ENCODE measurements at places on chromosomes 6 and 20. TPM values are rescaled to one million over a fixed set of nuclear protein-coding genes. Genes with fewer than 3 reads are reported as not detected.
A peak's percentile ranks its signal among the peaks of the same experiment; 100 is the strongest.

HEY2 gene
- not detected for total RNA-seq

FLOT1 gene
- total RNA-seq: 168 TPM

METTL24 gene
- not detected for total RNA-seq

HLA-DOB gene
- not detected for total RNA-seq

KIF13A gene
- 51.2 TPM for total RNA-seq

FABP7 gene
- total RNA-seq: not detected

NKAIN2 gene
- 0.37 TPM for total RNA-seq

SNAP91 gene
- not detected for total RNA-seq

CCN6 gene
- total RNA-seq: not detected

OPRM1 gene
- not detected for total RNA-seq

CALHM4 gene
- total RNA-seq: not detected

DNA sequence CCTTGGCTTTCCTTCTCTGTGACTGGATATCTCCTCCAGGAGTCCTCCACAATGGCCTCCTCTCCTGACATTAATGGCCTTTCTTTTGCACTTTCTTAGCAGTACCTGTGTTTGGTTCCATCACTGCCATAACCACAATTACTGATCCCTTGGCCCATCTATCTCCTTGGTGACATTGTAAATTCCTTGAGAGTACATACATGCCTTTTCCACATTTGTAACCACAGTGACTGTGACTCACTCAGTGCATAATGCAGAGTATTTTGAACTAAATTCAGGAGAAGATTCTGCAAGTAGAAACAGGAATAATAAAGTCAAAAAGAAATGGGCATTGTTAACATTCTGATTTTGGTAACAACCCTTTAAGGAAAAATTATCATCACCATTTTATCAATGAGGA lies 197.2 kb upstream of the SOX4 start:
- DNase-seq: peak; percentile 55

DNA sequence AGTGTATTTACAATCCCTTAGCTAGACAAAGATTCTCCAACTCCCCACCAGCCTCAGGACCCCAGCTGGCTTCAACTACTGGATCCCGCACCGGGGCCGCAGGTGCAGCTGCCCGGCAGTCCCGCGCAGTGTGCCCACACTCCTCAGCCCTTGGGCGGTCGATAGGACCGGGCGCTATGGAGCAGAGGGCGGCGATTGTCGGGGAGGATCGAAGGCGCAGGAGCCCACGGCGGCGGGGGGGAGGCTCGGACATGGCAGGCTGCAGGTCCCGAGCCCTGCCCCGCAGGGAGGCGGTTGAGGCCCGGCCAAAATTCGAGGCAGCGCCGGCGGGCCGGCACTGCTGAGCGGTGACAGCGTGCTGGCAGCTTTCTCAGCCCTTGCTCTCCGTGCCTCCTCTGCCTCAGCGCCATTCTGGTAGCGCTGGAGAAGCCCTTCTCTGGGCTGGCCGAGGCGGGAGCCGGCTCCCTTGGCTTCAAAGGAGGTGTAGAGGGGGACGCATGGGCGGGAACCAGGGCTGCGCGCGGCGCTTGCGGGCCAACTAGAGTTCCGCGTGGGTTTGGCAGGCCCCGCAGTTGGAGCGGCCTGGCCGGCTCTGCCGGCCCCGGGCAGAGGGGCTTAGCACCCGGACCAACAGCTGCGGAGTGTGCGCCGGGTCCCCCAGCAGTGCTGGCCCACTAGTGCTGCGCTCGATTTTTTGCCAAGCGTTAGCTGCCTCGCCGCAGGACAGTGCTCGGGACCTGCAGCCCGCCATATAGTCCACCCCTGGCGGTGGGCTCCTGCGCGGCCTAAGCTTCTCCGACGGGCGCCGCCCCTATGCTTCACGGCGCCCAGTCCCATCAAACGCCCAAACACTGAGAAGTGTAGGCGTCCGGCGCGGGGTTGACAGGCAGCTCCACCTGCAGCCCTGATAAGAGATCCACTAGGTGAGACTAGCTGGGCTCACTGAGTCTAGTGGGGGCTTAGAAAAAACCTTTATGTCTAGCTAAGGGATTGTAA lies 32.4 kb upstream of the KIF13A start:
- DNase-seq: no peak

GRCh38 chr6:168828035-168828434 lies 387.1 kb downstream of the SMOC2 start:
- no peak for DNase-seq

- no peak for DNase-seq
Measured at GRCh38 chr6:50819466-50819903, 814 bp downstream of the TFAP2B start.

DNA sequence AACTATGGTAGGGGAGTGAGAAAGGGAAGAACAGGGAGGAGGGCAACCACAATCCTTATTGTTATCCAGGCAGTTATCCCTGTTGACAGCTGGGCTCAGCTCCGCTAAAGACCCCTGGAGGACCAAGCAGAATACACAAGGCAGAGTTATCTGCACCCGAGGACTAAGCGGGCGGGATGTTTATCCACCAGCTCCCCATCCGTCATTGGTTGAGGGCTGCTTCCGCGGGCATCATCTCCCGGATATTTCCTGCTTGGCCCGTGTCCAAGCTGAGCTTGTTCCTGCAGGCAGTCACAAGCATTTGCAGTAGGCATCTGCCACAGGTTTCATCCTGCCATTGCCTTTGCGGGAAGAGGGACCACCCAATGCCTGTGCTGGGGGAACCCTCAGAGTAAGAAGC lies 102.1 kb downstream of the DLGAP4 start:
- DNase-seq: no peak

GRCh38 chr6:140824595-140824994 lies 1308.1 kb upstream of the GJE1 start:
- DNase-seq: no peak

DNA sequence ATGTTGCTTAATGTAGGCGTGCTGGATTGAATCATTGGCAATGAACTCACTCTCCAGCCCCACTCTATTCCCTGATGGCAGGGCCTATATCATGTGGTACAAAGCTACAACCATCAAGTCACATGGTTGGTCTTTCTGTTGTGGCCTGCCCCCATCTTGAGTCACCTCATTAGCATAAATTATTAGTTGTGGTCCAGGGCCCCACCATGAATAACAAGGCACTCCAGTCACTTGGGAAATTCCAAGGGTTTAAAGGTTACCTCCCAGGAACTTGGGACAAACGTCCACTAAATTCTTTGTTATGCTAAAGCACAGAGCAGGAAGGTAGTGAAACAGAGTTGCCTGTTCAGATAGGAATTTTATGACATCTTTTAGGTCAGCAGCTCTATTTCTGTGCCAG lies 193.7 kb downstream of the SLC35F1 start:
- DNase-seq: no peak

GRCh38 chr20:21562656-21563055 lies 48.8 kb upstream of the NKX2-2 start:
- DNase-seq: no peak

DNA sequence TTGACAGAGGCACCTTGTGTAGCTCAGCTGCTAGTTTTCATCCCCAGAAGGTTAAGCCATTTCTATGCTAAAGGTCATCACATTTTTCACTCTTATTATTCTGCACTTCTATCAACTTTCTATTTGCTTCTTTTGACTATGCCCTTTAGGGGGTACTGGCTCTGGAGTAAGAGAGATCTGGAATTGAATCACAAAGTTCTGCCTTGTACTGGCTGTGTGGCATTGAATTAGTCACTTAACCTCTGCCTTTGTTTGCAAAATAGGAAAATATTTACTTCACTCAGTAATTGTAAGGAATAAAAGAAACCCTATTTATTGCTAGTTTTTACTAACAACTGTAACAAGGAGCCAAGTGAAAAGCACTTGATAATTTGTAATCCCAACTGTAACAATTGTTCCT lies 56.8 kb upstream of the MTRF1L start:
- DNase-seq: no peak

DNA sequence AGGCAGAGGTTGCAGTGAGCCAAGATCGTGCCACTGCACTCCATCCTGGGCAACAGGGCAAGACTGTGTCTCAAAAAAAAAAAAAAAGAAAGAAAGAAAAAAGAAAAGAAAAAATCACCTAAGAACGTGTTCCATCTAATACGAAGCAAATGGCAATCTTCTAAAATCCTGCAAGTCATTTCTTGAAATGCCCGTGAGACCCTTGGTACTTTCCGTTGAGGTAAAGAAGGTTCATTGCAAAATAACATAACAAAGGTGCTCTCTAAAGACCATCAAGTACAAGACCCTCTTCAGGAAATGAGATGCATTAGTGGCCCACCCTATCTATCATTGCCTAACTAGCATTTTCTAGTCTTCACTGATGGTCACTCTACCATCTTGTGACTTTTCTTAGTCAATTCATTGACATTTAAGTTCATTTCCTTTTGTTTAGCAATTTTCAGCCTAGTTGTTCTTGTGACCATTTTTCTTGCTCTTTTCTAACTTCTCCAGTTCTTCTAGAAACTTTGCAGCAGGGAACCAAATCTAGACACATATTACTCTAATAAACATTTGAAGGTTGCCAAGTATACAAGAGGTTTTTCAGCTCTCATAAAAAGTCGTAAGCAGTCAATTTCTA lies 14.0 kb downstream of the MBOAT1 start:
- DNase-seq: no peak

GRCh38 chr20:45765307-45765875 lies 26.3 kb downstream of the WFDC3 start:
- no peak for DNase-seq

GRCh38 chr20:11970243-11970836 lies 52.6 kb downstream of the BTBD3 start:
- no peak for DNase-seq

DNA sequence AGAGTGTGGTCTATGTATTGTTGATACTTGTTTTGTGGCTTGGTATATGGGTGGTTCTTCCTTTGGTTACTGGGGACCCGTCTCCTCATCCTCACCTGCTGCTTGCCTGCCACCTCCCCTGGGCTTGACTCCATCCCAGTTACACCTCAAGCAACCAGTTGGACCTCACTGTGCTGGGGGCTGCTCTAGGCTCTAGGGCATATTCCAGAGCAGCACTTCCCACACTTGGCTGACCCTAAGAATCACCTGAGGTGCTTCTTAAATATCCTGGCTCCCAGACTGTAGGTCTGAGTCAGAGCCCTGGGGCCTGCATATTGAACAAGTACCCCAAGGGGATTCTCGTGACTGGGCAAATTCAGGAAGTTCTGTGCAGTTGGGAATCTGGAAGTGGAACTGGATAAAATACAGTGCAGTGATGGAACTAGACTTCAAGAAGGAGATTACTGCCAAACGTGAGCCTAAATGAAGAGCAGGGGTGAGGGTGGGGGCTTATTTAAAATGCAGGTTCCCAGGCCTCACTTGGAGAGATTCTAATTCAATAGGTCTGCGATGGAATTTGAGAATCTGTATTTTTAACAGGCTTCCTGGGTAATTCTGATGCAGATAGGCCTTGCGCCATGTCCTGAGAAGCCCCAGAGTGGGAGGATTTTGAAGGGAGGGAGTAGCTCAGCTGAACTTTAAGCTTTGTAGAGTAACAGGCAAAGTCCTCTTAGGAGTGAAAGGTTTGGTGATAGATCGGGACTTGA lies 7.6 kb downstream of the SPATS1 start:
- no peak for DNase-seq

- DNase-seq: no peak
Measured at GRCh38 chr6:15341311-15342001, 95.6 kb downstream of the JARID2 start.

GRCh38 chr6:7912024-7912423 lies 1.4 kb upstream of the TXNDC5 start:
- DNase-seq: no peak

DNA sequence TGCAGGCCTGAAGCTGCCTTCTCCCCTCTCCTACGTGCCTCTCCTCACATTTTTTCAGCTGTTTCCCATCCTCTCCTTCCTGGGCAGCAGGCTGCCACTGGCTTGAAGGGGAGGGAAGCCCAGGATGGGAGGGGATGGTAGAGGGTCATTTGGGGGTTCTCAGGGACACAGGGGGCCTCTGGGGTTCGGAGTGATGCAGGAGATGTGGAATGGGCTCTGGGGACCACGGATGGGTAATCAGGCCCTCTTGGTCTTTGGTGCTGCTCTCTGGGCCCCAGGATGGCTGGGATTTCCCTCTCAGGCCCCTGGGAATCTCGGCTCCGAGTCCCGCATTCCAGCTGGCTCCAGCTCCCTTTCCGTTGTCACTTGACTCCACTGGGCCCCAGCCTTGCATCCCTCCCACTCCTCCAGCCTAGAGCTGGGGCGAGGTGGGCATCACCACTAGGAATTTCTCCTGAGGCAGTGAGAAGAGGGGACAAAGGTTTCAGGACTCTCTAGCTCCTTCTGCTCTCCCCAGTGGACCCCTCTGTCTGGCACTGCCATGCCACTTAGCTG lies 2.0 kb upstream of the DDR1 start:
- peak; percentile 46 for DNase-seq

GRCh38 chr6:39173270-39173669 lies 56.0 kb downstream of the KCNK5 start:
- no peak for DNase-seq

GRCh38 chr6:51495610-51496396 lies 591.6 kb downstream of the PKHD1 start:
- DNase-seq: no peak

DNA sequence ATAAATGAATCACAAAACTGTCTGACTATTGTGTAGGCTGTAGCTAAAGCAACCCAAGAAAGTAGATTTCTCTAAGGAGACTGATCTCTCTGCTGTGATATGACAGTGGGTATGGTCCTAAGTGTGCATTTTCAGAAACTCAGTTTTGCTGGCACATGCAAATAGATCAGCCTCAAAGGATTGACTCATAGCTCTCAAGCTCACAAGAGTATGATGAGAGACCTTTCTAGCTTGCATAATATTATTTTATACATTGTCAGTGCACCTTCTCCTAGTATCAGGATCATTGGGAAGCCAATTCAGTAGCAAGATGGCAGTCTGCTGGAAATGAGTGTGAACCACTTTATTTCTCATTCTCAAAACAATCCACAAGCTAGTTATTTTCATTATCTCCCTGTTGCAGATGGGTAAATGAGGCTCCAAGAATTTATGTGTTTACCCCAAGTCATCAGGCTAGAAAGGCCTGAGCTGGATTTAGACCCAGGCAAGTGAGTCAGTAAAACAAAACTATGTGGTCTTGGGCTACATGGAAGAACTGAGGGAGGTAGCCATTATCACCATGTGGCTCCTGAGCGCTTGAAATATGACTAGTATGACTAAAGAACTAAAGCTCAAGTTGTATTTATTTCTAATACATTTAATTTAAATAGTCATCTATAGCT lies 27.9 kb upstream of the PLCB4 start:
- DNase-seq: no peak

GRCh38 chr6:105179244-105180065 lies at the start of gene POPDC3:
POPDC3 (minus strand) TSS chr6:105180014; CDS start chr6:105161909, 18,105 bp downstream.
- peak; percentile 78 for DNase-seq

Data from myocyte (in vitro differentiated cells).